Endodermal cell (in vitro differentiated cells): ENCODE measurements at places on chromosomes 2 and 18. TPM values are rescaled to one million over a fixed set of nuclear protein-coding genes. Genes with fewer than 3 reads are reported as not detected.

The L3MBTL4 gene
- total RNA-seq: 4.3 to 7.2 TPM (median 5.4 TPM) in 3 replicates

The TRAK2 gene
- total RNA-seq: 14.4 and 15.2 TPM in 2 replicates

The TFPI gene
- total RNA-seq: 26.5 to 42.3 TPM (median 33.0 TPM) in 3 replicates

- peaks cover 3% of the 10 kb centered on the region for H3K4me1 ChIP-seq
- peaks cover 10% of the 10 kb centered on the region for H3K27me3 ChIP-seq
- DNase-seq: no peak
- no peak overlapping the region for H3K4me3 ChIP-seq
Measured at GRCh38 chr2:8168876-8169424, 512.9 kb upstream of the ID2 start.

- no peak for DNase-seq
- H3K4me1 ChIP-seq: no peaks in the 10 kb centered on the region
- H3K27ac ChIP-seq: no peak overlapping the region
- no peaks in the 10 kb centered on the region for H3K27me3 ChIP-seq
Measured at GRCh38 chr18:77567205-77567604, 317.6 kb downstream of the GALR1 start.

DNA sequence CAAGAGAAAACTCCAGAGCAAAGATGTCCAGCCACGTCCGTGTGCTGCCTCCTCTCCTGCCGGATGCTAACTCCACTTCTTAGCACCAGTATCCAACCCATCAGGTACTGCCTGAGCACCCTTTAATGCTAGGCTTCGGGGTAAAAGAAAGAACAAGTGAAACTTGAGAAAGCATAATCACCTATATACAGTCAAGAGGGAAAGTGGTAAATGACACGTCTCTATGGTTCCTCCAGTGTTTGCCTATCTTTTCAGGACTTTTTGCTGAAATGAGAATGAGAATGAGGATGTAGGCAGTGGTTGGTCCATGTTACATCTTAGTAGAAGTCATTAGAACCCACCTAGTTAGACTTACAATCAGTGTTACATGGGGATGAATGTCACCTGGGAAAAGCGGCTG, 47.9 kb downstream of the EPHA4 start:
- no peak for DNase-seq
- H3K4me1 ChIP-seq: peaks cover 3% of the 10 kb centered on the region
- peaks cover 23% of the 10 kb centered on the region for H3K36me3 ChIP-seq

DNA sequence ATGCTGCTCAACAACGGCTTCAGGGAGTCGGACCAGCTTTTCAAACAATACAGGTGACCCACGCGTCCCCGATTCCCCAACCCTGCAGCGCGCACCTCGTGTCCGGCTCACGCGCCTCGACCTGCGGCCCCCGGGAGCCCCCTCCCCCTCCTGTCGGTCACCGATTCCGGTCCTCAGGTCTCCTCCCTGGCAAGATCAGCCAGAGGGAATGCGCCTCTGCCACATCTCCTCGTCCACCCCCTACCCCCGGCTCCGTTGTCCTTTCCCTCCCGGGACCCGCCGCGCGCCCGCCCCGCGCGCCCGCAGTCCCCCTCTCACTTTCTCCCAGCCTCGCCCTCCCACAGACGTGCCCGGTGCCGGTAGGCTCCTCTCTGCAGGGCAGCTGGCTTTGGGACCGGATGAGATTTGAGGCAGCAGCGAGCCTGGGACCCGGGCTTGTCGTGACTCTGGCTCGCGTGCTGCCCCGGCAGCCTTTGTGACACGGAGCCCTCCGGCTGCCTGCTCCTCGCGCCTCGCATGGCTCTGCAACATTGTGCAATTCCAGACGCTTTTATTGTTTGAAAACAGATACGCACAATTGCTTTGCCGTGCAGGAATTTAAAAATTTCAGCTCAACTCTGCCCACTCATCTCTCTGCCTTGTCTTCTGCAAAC, 558 bp downstream of the TTC39C start:
- H3K4me3 ChIP-seq: peak overlapping the region; percentile 83
- no peaks in the 10 kb centered on the region for H3K36me3 ChIP-seq
- DNase-seq: peak; percentile 82
- H3K4me1 ChIP-seq: peaks cover 5% of the 10 kb centered on the region

- no peak for DNase-seq
- no peaks in the 10 kb centered on the region for H3K27me3 ChIP-seq
- H3K27ac ChIP-seq: no peak overlapping the region
- H3K4me1 ChIP-seq: no peaks in the 10 kb centered on the region
- no peak overlapping the region for H3K4me3 ChIP-seq
Measured at GRCh38 chr2:196334710-196335109, 163.3 kb upstream of the STK17B start.

DNA sequence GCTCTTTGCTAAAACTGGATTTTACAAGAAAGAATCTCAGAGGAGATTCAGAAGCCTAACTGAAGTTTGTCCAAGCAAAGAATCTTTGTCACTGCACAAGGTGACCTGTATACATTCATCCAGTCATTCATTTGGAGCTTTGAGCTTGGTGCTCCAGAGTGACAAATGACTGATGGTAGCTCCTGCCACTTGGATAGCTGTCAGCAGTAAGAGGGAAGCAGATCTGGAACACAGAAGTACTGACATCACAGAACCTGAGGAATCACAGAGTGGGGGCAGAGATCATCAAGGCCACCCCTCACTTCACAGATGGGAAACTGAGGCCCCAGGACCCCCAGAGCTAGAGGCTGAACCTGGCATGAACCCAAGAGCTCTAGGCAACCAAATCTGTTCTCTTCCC, 28.8 kb upstream of the IGFBP2 start:
- peaks cover 9% of the 10 kb centered on the region for H3K4me1 ChIP-seq
- H3K27ac ChIP-seq: no peak overlapping the region
- H3K36me3 ChIP-seq: no peaks in the 10 kb centered on the region
- H3K27me3 ChIP-seq: no peaks in the 10 kb centered on the region
